ENCODE measurements at places on chromosomes 2 and 18. TPM values are rescaled to one million over a fixed set of nuclear protein-coding genes. Genes with fewer than 3 reads are reported as not detected.

DNA sequence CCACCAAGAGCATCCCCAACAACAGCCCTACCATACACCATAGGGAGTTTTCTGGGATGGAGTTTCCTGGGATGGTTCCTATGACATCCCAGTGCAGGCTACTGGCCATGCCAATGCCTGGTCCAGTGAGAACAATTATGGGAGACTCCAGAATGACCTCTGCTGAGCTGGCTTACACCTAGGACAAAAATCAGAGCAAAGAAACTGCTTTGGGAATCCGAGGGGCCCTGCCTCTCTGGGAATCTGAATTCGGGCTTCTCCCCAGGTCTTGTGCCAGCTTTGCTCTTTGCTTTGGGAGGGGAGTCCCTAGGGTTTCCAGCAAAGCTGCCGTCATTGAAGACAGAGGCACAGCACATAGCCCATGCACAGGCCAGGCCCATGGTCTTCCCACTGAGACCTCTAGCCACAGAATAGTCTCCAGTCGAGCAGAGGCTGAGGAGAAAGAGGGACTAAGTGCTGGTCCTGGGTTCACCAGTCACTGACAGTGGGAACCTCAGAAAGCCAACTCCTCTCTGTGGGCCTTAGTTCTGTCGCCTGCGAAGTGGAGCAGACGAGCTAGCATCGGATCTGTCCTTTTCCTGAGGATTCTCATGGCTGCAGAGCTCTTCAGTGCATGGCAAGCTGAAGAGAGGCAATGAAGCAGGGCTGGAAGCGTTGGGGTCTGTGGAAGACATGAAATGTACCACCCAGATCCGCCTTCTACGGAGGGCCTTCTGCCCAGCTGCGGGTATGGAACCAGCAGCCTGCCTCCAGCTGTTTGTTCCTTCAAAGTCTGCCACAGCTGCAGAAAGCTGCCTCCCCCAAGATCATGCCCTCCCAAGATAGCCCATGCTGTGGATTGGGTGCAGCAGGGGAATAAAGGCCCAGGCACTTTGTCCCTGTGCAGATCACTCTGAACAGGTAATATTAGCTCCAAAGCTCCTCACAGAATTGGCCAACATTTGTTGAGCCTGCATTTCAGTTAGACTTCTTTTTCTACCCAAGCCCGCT lies 11.2 kb upstream of the LBH start:
- no peak overlapping the region for H3K4me3 ChIP-seq
- H3K27me3 ChIP-seq, result no peaks in the 10 kb centered on the region
- no peak overlapping the region for H3K27ac ChIP-seq

GRCh38 chr2:238501311-238501710 lies 74.6 kb downstream of the ASB1 start:
- no peaks in the 10 kb centered on the region for H3K4me1 ChIP-seq
- no peak for DNase-seq
- no peak overlapping the region for H3K4me3 ChIP-seq
- H3K27me3 ChIP-seq, result no peaks in the 10 kb centered on the region

- peaks cover 4% of the 10 kb centered on the region for H3K4me1 ChIP-seq
- no peaks in the 10 kb centered on the region for H3K27me3 ChIP-seq
These were observed 181.0 kb downstream of the TFCP2L1 start for GRCh38 chr2:121103960-121104359.

DNA sequence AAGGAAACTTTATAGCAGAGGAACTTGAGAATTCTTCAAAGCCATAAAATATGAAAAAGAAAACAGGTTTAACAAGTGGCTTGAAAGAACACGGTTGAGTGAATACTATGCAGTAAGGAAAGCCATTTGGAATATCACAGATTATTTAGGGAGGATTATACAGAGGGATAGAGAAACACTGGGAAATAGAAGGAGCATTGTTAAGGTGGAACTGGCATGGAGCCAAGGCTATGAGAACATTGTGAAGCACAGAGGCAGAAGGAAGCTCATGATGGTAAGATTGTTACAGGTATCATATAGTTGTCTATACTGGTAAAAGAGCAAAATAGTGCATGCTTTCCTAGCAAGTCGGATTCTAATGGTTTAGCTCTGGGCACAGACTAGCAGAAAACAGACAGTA lies 87.1 kb downstream of the SS18 start:
- no peak overlapping the region for H3K4me3 ChIP-seq
- no peak for DNase-seq
- H3K27ac ChIP-seq, result no peak overlapping the region
- no peaks in the 10 kb centered on the region for H3K36me3 ChIP-seq

DNA sequence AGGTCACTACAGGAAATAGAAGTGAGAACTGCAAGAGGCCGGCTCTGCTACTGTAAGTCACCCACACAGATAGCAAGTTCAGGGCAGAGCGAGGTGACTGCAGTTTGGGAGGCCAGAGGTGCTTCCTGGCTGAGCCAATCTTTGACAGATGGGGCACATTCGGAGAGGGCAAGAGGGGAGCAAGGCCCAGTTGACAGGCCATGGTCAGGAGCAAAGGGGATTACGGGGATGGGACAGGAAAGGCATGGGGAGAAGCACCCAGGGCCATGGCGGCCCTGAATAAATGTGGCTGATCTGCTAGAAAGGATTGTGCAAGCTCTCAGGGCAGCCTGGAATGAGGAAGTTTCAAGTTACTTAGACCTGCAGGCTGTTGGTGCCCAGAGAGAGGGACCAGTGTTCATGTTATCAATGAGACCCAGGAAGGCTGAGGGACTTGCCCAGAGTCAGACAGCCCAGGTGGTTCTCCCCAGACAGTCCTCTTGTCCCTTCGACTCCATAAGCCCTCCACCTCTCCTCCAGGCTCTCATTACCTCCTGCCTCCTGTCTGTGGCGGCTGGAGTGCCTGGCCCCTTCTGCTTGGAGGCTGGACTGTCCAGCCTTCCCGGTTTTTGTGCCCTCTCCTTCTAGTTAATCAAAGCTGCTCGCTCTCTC lies 123.3 kb downstream of the CTIF start:
- H3K27ac ChIP-seq, result no peak overlapping the region
- H3K27me3 ChIP-seq, result no peaks in the 10 kb centered on the region
- H3K4me3 ChIP-seq, result no peak overlapping the region
- peaks cover 4% of the 10 kb centered on the region for H3K36me3 ChIP-seq
- peak; percentile 73 for DNase-seq

DNA sequence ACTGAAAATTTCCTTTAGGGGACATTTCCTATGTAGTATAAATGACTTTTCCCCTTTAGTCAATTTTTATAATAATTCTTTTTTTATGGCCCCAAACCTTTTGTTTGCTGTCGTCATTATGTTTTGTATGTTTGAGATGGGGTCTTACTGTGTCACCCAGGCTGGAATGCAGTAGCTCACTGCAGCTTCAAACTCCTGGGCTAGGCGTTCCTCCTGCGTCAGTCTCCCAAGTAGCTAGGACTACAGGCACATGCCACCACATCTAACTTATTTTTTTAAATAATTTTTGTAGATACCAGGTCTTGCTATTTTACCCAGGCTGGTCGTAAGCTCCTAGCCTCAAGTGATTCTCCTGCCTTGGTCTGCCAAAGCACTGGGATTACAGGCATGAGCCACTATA lies 30.8 kb upstream of the GALM start:
- no peaks in the 10 kb centered on the region for H3K27me3 ChIP-seq
- H3K36me3 ChIP-seq, result no peaks in the 10 kb centered on the region
- H3K27ac ChIP-seq, result no peak overlapping the region
- no peak overlapping the region for H3K4me3 ChIP-seq
- no peak for DNase-seq

DNA sequence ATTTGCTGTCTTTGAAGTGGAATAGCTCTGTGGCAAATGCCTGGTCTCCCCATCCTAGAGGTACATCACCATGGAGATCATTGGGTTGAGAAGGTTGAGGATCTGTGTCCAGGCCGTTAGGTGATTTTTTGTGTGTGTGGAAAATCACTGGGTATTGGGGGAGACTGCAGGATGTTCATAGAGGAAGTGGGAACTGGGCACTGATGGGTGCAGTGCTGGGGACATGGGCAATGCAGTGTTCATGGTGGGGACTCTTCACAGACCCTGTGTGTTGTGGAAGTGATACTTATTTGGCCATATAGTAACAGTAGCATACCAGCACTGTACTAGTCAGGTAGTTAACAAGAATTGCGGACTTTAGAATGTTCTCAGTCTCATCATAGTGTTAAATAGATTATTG lies 34.9 kb downstream of the ATP9B start:
- H3K4me3 ChIP-seq, result no peak overlapping the region
- H3K27me3 ChIP-seq, result no peaks in the 10 kb centered on the region
- peaks cover 6% of the 10 kb centered on the region for H3K4me1 ChIP-seq
- H3K36me3 ChIP-seq, result peaks cover 8% of the 10 kb centered on the region

- no peak for DNase-seq
- no peak overlapping the region for H3K27ac ChIP-seq
These were observed 329.3 kb downstream of the C1D start for GRCh38 chr2:67733517-67733916.

DNA sequence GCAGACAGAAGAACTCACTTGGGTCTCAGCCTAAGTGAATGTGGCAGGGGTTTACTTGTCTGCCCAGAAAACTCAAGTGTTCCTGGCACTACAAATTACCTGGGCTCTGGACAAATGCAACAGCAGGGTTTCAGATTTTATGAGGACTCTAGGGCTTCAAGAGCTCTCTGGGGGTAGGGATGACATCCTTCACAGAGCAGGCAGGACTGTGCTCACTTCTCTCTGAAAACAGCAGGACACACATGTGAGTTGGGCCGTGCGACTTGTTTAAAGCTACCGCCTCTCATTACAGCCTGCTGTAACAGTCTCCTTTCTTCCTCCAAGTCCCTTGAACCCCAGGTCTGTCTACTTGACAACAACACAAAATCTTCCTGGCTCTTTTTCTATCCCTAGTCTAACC lies 212.6 kb downstream of the EN1 start:
- no peak overlapping the region for H3K4me3 ChIP-seq
- DNase-seq, result no peak
- no peaks in the 10 kb centered on the region for H3K27me3 ChIP-seq
- H3K36me3 ChIP-seq, result no peaks in the 10 kb centered on the region

DNA sequence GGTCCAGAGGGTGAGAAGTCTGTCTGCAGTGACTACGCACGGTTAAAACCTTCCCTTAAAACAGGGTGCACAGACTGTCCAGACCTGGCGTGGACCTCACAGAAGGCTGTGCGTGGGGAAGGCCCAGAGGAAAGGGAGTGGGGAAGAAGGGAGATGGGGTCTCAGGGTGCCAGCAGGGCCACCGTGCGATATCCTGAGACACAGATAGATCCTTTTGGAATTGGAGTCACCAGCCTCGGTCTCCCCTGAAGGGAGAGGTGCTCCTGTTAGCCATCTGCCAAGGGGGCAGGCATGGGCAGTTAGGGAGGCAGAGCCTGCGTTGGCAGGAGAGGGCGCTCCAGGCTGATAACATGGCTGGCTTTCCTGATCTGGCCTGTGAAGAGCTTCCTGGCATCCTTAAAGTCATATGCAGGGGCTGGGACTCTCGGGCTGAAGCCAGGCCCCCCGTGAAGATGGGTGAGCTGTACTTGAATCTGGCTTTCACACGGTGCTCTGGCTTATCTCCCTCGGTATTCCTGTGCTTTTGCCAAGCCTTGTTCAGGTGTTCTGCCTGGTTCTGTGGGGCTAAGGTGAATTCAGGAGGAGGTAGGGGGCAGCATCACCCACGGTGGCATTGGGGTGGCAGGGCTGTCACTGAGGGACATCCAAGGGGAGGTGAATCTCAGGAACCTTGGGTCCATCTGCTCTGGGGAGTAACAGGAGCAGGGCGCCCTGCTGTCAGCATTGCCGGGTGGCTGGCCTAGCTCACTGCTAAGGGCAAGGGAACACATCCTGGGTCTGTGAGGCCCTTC lies 107.2 kb upstream of the SMAD2 start:
- no peak for DNase-seq
- no peak overlapping the region for H3K4me3 ChIP-seq
- H3K27me3 ChIP-seq, result no peaks in the 10 kb centered on the region
- H3K36me3 ChIP-seq, result peaks cover 2% of the 10 kb centered on the region

DNA sequence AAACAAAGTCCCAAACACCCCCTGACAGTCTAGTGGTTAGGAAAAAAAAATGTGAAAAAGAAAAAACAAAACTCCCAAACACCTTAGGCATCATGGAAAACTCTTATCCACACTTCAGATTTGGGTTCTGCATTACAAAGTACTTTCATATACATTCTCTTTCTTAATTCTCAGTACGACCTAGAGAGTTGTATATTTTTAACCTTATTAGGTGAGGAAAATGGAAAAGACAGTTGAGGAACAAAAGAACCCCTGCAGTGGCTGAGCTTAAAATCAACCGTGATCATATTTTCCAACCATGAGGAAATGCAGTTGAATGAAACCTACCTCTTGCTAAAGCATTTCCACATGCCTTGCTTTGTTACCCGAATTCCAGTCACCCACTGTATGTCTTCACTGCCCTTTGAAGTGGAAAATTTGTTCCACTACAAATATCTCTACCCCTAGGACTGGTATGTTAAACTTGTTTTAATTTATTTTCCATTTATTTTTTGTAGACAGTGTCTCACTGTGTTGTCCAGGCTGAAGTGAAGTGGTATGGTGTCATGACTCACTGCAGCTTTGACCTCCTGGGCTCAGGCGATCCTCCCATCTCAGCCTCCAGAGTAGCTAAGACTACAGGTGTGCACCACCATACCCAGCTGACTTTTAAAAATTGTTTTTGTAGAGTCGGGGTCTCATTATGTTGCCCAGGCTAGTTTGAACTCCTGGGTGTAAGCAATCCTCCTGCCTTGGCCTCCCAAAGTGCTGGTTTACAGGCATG lies 56.9 kb upstream of the LPIN2 start:
- H3K27ac ChIP-seq, result no peak overlapping the region
- H3K27me3 ChIP-seq, result no peaks in the 10 kb centered on the region
- no peaks in the 10 kb centered on the region for H3K36me3 ChIP-seq
- no peak for DNase-seq
- no peak overlapping the region for H3K4me3 ChIP-seq

GRCh38 chr2:160794926-160795325 lies 301.3 kb upstream of the RBMS1 start:
- no peak overlapping the region for H3K4me3 ChIP-seq
- no peaks in the 10 kb centered on the region for H3K4me1 ChIP-seq
- H3K36me3 ChIP-seq, result no peaks in the 10 kb centered on the region
- no peaks in the 10 kb centered on the region for H3K27me3 ChIP-seq
- no peak overlapping the region for H3K27ac ChIP-seq

GRCh38 chr2:191869178-191869577 lies 22.3 kb upstream of the CAVIN2 start:
- H3K36me3 ChIP-seq, result no peaks in the 10 kb centered on the region
- no peak overlapping the region for H3K27ac ChIP-seq
- H3K4me1 ChIP-seq, result peaks cover 2% of the 10 kb centered on the region
- H3K27me3 ChIP-seq, result no peaks in the 10 kb centered on the region

The ZNF519 gene
- 4.8 TPM for total RNA-seq

The IL36G gene
- 0.26 TPM for total RNA-seq

The ASPRV1 gene
- total RNA-seq, result 2.9 TPM

The TUBA3D gene
- not detected for total RNA-seq

The TGOLN2 gene
- total RNA-seq, result 145 TPM

The LAMA3 gene
- total RNA-seq, result 81.0 TPM
